ENCODE measurements at places on chromosomes 2 and 18.

DNA sequence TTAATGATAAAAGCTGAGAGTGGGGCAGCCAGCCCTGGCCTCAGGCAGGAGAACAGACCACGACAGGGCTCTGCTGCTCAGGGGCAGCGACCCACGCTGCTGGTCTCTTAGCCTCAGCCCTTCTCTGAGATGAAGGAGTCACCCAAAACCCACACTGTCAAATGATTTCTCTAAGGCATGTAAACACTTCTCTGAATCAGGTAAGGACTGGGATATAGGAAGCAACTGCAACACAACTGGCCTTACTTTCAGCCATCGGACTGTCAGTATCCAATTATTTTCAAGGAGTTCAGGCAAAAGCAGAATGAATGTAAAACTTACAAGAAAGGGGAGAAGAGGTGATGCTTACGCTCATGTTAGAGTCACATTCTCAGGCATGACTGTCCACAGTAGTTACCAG is 21.8 kb downstream of the ERFE start:
- no peak for DNase-seq

GRCh38 chr18:22846088-22846683 is 86.9 kb upstream of the RBBP8 start:
- no peak for DNase-seq

- no peak for DNase-seq
Measured at GRCh38 chr2:101638181-101638711, 59.3 kb upstream of the MAP4K4 start.

- no peak for DNase-seq
Measured at GRCh38 chr2:85577386-85578242, at the start of gene VAMP8. Gene VAMP8, plus strand, starts transcription at chr2:85577586. Its CDS starts 61 bp downstream, at chr2:85577647.

DNA sequence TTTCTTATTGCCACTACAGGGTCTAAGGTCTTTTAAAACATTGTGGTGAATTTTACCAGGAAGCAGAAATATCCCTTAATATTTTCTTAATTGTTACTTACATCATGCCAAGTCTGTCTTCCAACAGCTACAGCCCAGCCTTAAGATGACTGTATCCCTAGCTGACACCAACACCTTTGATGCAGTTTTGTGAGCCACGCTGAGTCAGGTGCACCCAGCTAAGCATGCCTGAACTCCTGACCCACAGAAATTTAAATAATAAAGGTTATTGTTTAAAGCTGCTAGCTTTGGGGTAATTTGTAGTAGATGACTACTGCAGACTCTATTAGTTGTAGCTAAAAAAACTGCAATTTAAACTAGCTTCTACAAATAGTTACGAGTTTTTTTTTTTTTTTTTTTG is 1757.9 kb upstream of the LRRTM1 start:
- DNase-seq = no peak
